ENCODE measurements at places on chromosomes 7 and 10. TPM values are rescaled to one million over a fixed set of nuclear protein-coding genes. Genes with fewer than 3 reads are reported as not detected.

DNA sequence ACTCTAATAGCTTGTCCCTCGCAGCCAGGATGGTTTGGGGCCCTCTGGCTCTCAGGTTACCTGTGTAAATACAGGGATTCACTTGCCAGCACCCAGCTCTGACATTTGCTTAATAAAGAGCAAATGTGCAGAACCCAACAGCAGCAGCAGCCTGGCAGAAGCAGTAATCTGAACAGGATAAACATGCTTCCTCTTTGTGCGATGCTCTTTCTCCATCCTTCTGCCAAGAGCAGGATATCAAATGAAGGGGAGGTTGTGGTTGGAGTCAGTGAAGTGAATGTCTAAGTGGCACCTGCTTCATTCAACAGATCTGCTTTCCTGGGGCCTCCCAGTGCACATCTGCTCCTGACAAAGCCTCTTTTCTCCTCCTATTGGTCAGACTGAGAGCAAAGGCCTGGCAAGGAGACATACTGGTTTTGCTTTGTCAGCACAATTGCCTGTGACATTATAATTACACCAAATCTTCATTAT, 130.3 kb downstream of the NRF1 start:
- DNase-seq: no peak

The NPTX2 gene
- 23.8 TPM for total RNA-seq

The ECHDC3 gene
- total RNA-seq: 161 TPM

The CFAP70 gene
- total RNA-seq: 2.5 TPM

DNA sequence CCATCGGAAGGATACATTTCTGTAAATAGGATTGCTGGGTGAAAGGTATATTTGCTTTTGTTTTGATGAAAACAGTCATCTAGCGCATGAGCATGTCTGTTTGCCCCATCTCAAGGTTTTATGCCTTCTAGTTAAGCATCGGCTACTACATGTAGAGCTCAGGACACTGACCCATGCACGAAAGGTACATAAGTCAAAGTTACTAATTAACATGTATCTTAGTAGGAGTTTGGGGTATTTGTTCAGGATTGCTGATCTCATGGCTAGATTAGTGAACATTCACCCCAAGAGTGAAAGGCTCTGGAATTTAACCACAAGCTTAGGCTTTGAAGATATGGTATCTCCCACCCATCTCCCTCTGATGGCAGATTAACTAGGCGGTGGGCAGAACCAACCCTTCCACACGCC, 91.5 kb downstream of the RBM20 start:
- no peak for DNase-seq

DNA sequence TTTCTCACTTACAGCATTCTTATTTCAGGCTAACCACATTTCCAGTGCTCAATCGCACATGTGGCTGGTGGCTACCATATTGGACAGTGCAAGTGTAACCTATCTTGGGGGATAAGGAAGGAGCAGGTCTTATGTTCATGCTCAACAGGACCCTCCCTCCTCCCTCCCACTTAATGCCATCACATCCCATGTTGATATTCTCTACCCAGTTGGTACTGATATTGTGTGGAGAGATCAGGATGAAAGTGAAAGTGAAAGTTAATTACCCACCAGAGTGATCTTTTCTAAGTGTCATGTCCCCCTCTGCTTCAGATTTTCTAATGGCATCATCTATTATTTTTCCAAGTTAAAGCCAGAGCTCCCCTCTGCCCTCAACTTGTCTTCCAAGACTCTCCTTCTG, 91.6 kb downstream of the BMPER start:
- DNase-seq: no peak

The TBRG4 gene
- total RNA-seq: 49.8 TPM

DNA sequence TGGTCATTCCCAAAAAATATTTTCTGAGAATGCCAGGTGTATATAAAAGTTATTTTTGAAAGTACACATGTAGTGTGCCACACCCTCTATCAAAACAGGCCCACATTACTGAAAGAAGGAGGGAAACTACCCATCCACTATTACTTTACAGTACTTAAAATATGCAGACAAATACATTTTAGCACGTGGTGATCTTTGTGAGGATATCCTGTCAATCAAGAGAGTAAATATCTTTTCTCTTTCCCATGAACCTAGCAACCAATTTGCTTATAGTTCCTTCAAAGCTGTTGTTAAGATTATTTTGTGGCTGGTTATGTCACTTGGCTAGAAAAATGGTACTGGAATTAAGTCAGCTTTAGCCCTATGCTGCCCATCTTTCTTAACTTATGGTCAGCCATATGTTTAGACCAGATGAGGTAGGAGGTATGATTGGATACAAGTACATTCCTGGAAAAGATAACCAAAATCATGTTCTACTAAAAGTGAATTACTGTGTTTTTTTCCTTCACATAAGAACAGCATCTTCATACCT, 70.1 kb downstream of the AUTS2 start:
- no peak for DNase-seq

GRCh38 chr10:91924212-91925021, 847 bp downstream of the BTAF1 start:
- no peak for DNase-seq

- no peak for DNase-seq
These were observed 229.9 kb upstream of the PRSS1 start for GRCh38 chr7:142519079-142520078.

DNA sequence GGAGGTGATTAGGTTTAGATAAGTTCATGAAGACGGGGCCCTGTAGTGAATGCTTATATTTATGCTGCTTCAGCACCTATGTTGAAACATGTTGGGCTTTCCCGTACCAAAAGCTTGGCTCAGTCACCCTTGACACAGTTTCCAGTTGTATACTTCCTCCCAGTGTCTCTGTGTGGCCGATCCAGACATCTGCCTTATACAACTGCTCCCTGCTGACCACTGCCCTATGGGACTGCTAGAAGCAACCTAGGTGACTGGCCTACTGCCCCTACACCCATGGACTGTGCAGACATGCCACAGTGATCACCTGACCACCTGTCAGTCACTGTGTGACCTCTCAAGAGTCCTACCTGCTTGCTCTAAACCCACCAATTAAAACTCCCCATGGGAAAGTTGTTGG, 22.6 kb upstream of the TSPAN13 start:
- no peak for DNase-seq

DNA sequence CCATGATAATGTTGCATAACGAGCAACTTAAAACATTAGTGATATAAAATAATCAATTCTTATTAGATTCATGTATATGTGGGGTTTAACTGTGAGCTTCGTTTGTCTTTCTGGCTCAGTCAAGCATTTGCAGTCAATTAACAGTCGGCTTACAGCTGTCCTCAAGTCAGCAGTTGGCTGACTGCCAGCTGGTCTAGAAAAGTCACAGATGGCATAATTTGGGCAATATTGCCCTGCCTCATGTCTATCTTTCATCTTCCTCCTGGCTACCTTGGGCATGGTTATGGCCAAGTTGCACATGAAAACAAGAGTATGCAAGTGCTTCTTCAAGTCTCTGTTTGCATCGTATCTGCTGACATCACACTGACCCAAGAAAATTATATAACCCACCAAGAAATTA, 186.1 kb upstream of the ZWINT start:
- DNase-seq: no peak

GRCh38 chr7:92766461-92767003, 69.8 kb downstream of the CDK6 start:
- DNase-seq: no peak

DNA sequence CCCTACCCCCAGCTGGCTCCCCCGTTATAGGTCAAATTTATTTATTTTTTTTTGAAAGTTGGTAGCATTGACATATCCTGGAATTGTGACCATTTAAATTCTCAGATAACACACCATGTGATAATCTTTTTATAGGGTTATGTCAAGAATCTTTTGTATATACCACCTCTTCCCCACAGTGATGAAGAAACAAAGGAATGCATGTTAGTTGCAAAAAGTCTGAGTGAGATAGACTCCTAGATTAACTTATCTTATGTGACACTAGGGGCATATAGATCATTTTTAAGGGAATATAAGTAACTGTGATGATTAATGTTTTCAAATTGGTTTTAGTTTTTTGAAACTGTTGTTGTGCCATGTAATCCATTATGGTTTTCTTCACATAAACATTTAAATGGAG, 68.3 kb downstream of the MLLT10 start:
- DNase-seq: no peak

GRCh38 chr10:79409726-79410085, 35.7 kb downstream of the ZCCHC24 start:
- no peak for DNase-seq

Data from mesenteric fat pad (tissue), 1 donor.